C1 segment of cervical spinal cord (tissue), 14 donors: ENCODE measurements at places on chromosomes 4 and X.
A peak's percentile ranks its signal among the peaks of the same experiment; 100 is the strongest.

- no peak for DNase-seq
Measured at GRCh38 chrX:80423000-80423399, 2.8 kb downstream of the TENT5D start.

DNA sequence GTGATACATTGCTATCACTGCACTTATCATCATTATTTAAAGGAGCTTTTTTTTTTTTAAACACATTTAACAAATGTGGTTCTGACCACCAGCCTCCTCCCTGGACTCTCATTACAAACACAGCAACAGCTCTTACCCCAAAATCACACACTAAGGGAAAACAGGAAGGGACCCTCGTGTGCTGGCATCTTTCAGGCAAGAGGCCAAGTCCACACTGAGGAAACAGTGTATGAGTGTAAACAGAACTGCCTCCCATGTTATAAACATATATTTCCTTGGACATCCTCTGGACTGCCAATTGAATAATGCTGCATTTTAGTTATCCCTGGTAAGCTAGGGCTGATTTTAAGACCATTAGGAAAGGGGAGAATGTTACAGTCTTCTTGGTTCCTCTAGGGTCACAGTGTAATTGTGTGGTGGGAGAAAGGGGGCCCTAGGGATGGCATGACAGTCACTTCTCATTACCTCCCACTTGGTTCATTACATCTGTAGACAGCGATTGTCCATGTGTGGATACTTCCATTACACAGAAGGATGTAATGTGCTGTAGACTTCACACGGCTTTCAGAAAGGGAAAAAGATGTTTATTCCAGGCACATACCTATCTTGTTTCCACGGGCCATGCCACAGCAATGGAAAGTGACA, 244.6 kb upstream of the TET2 start:
- DNase-seq, result no peak

DNA sequence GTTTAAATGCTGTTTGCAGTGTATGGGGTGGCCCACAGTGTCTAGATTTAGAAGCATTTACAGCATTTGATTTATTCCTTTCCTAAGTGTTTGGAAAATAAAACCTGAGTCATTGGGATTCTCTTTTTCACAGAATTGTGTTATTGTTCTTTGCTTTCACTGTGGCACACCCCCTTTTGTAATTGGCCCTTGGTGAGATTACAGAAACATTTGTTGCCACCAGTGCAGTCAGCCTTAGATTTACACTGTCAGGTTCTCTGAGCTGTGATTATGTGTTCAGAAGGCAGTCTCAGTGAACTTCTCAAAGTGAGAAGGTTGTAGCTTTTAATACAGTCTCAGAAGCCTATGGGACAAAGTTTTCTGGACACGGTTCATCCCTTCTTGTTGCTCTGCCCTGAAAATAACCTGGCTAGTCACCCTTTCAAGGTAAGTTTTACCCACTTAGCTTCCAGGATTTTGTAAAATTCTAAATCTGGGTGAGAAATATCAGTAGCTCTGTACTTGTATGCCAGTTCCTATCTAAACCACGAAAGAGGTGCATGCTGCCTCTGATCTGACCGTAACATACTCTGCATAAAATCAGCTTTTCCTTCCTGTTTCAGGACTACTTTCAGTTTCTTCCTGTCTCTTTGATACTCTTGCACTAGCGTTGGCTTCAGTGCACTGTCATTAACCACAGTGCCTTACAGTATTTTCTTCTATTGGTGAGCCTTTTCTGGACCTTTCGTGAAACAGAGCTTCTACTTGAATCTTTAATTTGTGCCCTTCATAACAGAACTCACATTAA, 12.6 kb downstream of the RUFY3 start:
- DNase-seq, result peak; percentile 49

DNA sequence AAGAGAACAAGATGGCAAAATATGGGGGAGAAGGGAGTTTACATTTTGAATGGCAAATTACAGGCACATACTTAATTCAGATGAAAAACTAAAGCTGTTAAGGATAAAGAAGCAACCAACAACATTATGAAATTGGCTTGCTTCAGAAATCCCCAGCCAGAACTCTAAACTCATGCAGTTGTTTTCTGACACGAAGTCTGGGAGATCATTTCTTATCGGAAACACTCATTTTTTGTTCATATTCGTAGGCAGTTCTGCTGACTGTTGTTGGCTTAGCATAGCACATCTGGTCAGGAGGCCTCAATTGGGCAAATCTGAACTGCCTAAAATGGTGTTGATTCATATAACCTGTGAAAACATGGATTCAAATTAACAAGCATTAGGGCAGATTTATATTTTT, 33.0 kb upstream of the ARHGAP6 start:
- no peak for DNase-seq

- DNase-seq, result no peak
Measured at GRCh38 chr4:86496094-86497080, 97.7 kb upstream of the PTPN13 start.

DNA sequence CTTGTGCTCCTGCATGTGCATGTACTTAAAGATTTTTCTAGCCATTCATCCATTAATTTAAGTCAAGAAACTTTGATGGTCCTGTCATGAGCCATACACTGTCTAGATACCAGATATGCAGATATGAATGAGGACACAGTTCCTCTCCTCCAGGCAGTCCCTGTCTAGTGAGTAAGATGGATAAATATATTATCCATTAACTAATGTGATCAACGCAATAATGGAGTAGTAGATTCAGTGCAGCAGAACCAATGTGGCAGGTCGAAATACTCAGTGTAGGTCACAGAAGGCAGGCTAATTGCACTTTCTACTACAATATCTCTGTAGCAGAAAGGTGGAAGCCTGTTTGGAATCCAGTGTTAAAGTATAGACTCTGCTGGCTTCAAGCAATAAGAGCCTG, 112.5 kb downstream of the PCDH7 start:
- no peak for DNase-seq

- DNase-seq, result no peak
Measured at GRCh38 chr4:127251423-127251822, 381.3 kb upstream of the INTU start.

DNA sequence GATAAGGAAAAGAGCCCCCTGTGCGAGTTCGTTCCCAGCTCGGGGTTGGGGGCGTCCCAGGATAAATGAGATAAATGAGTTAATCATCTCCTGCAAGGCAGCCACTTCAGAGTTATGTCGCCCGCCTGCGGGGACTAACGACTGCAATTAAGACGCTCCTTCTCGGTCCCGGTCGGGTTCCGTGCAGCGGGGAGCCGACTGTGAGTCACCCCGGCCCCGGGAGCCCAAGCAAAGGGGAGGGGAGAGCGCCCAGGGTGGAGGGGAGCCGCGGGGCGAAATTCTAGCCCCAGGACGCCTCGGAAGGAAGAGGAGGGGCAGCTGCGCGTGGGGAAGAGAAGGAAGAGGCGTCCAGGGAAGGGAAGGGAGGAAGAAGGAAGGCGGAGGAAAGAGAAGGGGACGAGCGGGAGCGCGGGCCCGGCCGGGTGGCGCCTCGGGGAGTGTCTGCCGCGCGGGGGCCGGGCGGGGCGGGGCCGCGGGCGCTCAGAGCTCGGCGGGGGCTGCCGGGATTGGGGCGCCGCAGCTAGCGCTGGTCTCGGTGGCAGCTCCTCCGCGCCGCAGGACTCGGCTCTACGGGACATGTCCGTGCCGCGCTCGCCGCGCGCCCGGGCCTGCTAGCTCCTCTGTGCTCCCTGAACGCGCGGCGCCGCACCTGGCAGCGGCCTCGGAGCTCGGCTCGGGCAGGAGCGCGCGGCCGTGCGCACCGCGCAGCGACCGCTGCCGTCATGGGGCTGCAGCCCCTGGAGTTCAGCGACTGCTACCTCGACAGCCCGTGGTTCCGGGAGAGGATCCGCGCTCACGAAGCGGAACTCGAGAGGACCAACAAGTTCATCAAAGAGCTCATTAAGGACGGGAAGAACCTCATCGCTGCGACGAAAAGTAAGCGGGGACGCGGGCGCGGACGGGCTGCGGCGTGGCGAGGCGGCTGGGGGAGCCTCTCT, at the start of gene ARHGAP10:
Gene ARHGAP10, plus strand, starts transcription at position 509 of the 938 bp plus-strand sequence. Its CDS starts 214 bp downstream, at position 723.
- no peak for DNase-seq

GRCh38 chrX:13029887-13030771, 14.3 kb downstream of the FAM9C start:
- DNase-seq, result no peak

DNA sequence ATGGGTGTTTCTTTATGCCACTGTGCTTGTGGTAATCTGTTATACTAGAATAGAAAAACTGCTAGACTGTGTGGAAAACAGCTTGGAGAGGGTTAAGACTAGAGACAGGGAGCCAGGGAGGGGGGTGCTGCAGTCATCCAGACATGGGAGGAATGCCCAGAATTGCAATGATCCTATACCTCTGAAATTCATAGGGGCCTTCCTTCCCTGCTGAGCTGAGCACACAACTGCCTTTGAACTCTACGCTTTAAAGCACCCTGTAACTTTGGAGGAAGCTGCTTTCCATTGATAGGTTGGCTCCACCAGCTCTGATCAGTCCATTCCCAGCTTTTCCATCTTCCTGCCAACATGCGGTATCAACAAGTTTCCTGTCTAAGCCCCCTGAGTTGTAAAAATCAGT, 155.9 kb upstream of the RASGEF1B start:
- no peak for DNase-seq
